Mesendoderm (in vitro differentiated cells): ENCODE measurements at places on chromosomes 5 and 9.

- no peak for DNase-seq
Measured at GRCh38 chr5:131475541-131475941, 159.5 kb downstream of the RAPGEF6 start.

- DNase-seq: no peak
Measured at GRCh38 chr9:104068546-104068945, 25.6 kb upstream of the SMC2 start.

DNA sequence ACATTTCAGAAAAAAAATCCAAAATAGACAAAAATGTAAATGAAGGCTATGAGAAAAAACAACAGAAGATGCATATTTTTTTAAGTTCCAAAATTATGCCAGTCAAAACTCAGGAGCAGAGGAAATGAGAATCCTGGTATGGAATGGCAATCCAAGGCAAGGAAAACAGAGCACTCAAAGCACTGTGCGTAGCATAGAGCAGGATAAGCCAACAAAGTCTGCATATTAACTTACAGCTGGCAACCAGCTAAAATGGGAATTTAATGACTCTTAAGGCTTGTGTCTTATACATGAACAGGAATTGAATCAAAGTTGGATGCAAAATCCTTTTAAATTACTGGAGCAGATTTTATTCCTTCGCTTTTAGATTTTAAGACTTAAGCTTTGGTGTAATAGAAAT is 203.5 kb upstream of the DAPK1 start:
- DNase-seq: no peak

- no peak for DNase-seq
Measured at GRCh38 chr9:70170151-70170790, 88.5 kb upstream of the SMC5 start.

DNA sequence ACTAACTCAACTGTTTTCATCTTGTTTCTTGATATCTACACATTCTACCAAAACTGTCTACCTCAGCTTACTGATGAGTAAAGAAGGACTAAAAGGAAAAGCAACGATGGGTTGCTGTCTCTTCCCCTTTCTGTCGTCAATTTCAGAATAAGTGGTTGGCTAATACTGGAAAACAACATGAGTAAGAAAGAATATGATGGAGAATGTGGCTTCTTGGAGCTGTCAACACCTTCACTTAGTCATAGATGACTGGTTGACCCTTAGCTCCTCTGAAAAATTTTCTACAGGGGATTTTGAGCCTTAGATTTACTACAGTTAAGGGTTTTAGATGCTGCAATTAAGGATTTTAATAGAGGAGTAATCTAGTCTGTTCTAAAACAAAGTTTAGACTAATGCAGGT is 797.9 kb downstream of the TLE4 start:
- DNase-seq: no peak

- no peak for DNase-seq
Measured at GRCh38 chr5:97531549-97531948, 348.5 kb upstream of the RIOK2 start.
